ENCODE measurements at places on chromosomes 3 and 15. TPM values are rescaled to one million over a fixed set of nuclear protein-coding genes. Genes with fewer than 3 reads are reported as not detected.

DNA sequence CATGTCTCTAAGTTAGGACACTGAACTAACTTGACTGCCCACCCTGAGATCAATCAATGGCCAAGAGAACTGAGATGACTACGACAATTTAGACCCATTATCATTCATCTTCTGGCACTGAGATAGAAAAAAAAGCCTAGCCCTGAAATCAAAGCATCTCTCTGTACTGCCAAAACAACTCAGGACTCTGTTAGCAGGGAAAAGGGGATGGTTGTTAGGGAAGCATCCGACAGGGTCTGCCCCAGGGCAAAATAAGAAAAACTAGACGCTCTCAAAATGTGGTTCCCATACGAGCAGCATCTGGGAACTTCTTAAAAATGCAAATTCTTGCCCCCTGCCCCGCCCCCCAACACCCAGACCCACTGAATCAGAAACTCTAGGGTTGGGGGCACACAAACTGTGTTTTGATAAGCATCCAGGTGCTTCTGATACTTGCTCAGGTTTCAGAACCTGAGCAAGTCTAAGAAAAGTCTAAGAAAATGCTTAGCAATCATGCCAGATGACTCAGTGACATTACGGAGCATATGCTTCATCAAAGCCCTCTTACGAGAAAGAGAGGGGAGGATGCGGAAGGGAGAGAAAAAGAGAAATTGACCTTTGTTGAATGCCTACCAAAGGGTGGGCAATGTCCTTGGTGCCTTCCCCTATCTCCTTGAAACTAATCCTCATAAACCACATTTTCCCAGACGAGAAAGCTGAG is 172.8 kb upstream of the HES1 start:
- no peak for DNase-seq

GRCh38 chr3:86547692-86548091 is 443.3 kb downstream of the VGLL3 start:
- DNase-seq = no peak

DNA sequence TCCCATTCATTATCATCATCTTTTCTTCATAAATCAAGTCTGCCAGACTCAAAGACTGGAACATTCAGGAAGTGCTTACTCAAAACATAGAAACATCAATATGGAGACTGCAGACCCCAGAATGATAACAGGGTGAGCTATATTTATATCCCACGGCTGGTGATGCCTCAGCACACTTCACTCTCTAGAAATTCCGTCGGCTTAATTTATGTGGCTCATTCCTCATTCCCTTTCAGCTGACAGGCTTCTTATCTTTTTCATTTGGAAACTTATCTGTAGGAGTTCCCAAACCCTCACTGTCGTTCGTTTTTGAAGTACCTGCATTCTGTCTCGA is 45.5 kb downstream of the RFTN1 start:
- no peak for DNase-seq

DNA sequence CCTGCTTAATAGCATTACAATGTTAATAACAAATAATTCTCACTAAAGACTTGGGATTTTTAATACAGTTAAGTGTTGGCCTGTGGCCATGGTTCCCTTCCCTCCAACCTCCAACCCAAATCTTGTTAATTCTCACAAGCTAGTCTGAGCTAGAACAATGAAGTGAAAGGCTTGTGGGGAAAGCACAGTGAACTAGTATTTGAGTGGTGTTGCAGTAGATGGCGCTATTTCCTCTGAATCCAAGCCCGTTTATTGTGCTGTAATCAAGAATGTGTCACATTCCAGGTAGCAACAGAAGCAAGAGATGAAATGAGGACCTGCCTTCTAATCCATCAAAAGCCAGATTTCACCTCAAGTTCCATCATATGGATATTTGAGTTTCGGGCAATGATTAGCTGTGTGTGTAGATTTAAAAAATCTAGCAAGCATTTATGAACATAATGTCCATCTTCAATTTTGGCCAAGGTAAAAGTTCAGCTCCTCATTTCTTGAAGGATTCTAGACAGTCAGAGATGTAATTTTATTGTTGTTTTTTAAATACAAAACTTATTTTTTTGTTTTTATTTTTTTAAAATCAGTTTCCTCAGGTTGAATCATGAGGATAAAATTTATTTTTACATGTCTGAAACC is 160.7 kb downstream of the SQOR start:
- no peak for DNase-seq

GRCh38 chr3:25144430-25144829 is 283.6 kb upstream of the RARB start:
- DNase-seq = no peak

- no peak for DNase-seq
These were observed 11.3 kb downstream of the CORO2B start for GRCh38 chr15:68589783-68590710.

DNA sequence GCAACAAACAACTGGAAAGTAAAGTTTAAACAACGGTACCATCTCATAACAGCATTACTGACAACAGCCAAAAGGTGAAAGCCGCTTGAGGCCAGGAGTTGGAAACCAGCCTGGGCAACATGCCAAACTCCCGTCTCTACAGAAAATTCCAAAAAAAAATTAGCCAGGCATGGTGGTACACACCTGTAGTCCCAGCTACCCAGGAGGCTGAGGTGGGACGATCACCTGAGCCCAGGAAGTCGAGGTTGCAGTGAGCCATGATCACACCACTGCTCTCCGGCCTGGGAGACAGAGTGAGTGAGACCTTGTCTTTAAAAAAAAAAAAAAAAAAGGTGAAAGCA is 4.4 kb downstream of the TNK2 start:
- DNase-seq = no peak

SERPINI2 gene
- 1.1 TPM for total RNA-seq

TRIM71 gene
- not detected for total RNA-seq

UBAP1L gene
- total RNA-seq = 1.7 TPM

SLC22A13 gene
- total RNA-seq = 0.76 TPM

CCR5 gene
- 0.61 TPM for total RNA-seq

CLSTN2 gene
- 5.0 TPM for total RNA-seq

Measured in esophagus squamous epithelium (tissue), 5 donors.